ENCODE measurements at places on chromosomes 1 and 21.

DNA sequence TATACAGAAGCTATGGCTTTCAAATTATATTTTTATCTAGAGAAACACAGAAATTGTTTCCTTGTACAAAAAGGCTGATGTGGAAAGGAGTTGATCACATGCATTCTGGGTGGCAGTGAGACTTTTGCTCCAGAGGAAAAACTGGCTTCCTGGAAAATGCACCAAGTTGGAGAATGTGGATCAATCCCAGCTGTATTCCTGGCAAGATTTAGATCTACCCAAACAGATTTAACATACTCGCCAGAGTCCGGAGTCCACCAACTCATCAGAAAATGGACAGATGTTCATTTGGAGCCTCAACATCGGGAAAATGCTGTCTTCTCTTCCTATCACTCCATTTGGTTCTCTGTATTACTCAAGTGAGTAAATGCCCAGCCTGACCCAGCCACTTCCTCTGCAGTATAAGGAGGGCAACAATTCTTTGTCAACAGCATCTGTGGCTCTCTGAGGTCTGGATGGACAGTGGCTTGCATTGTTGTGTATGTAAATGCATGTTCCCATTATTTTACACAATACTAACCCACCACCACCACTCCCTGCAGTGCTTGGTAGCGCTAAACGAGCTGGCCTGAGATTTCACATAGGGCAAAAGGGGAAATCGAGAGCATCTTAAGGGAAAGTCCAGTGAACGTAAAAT, 226.2 kb upstream of the IRF2BP2 start:
- no peak for DNase-seq

- DNase-seq: no peak
These were observed 40.8 kb upstream of the TP53BP2 start for GRCh38 chr1:223886516-223886921.

- peak; percentile 40 for DNase-seq
These were observed 31.8 kb upstream of the JUN start for GRCh38 chr1:58815686-58816071.

DNA sequence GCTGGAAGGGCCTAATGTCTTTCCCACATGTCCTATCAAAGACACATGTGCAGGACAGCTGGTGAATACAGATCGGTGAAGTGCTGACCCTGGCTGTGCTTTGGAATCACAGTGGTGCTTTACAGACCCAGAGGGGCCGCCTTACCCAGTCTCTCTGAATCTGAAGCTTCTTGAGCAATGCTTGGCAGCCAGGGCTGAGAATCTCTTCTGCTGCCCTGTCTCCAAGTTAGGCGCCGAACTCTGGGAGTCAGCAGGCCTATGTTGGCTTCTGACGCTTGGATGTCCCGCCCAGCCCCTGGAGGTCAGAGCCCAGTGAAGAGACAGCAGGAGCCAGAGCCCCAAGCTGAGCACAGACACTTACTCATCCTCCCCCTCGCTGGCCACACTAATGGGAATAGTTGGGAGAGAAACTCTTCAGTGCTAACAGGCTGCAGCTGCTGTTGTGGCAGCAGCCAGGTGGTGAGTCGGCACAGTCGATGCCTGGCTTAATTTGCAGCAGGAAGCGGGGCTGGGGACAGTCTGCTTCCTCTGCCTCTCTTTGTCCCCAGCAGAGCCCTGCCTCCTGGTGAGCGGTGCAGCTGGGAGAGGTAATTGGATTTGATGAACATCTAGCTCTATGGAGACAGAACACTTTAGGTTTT, 68.1 kb downstream of the URB2 start:
- DNase-seq: no peak

- DNase-seq: no peak
These were observed 46.8 kb downstream of the ADAMTS5 start for GRCh38 chr21:26920055-26920454.

DNA sequence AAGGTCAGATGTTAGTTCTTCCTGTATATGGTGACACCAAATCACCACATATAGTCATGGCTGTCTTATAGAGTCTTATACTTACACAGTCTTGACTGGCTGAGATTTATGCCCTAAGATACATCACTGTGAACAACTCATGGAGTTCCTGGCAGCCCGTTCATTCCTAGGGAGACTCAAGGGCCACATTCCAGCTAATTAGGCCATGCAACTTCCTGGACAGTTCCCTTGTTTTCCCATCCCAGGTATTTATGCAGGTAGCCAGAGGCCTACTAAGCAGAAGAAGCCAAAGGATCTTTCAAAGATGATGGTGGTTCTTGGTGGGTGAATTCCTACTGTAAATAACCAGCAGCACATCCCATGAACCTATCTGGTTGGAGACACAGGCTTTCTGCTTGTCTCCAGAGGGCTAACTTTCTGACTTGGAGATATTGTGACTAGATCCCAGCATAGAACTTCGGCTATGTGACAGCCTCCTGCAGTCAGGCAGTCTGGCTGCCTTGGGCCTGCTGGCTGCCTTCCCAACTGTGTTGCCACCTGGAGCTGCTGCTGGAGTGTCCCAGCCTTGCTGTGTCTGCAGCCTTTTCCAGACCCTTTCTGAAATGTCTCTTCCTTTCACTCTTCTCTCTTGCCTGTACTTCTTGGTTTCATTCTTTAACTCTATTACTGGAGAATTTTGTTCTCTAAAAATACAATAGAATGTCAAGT, 283.8 kb downstream of the CACNA1E start:
- no peak for DNase-seq

- peak; percentile 53 for DNase-seq
These were observed 72.8 kb downstream of the S1PR1 start for GRCh38 chr1:101309334-101310311.

Measured in GM10248 (cell line).